ENCODE measurements at places on chromosomes 6 and 20.
A peak's percentile ranks its signal among the peaks of the same experiment; 100 is the strongest.

- peak; percentile 22 for DNase-seq
Observed at GRCh38 chr20:43994486-43995100, 79.9 kb downstream of the TOX2 start.

GRCh38 chr6:70385901-70386300, 27.4 kb upstream of the FAM135A start:
- DNase-seq, result no peak

DNA sequence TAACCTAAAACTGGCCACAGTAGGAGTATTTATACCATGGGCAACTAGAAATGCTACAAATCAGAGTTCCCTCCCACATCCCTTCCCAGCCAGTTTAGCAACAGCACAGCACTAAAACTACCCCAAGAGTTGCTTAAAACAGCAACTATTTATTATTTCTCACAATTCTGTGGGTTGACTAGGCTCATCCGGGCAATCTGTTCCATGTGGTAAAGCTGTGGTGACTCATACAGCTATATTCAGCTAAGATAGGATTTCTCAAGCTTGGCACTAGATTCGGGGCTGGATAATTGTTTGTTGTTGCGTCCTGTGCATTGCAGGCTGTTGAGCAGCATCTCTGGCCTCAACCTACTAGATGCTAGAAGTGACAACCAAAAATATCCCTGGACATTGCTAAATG, 8.6 kb upstream of the HECA start:
- DNase-seq, result peak; percentile 95

DNA sequence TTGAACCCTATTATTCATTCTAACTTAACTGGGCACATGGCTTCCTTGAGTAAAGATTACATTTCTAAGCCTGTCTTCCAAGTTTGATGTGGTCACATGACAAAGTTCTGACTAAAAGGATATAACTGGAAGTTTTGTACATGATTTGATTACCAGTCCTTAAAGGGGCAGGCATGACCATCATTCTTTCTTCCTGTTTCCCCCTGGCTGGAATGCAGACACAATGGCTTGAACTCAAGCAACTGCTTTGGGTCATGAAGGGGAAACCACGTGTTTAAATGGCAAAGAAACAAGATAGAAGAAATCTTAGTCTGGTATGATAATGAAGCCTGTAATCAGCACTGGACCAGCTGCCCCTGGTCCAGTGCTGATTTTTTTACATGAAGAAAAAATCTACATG, 15.6 kb upstream of the SHLD1 start:
- no peak for DNase-seq

DNA sequence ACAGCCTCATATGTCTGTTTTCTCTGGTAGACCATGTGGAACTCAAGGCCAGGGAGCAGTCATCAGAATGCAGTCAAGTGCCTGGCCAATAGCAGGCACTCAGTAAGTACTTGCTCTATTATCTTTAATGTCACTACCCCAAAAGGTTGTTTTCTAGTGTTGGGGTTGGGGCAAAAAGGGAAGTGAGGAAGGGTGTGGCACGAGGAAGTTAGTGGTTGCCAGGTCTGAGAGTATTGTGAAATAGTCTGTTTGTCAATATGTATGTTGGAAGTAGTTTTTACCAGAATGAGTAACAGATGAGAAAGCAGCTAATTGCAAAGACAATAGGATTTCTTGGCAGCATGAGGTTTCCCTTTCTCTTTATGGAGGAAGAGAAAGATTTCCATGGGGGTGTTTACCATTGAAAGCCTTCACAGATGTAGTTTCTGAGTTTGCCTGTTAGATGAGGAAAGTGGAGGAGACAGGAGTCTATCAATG, 59.5 kb upstream of the ARMH2 start:
- peak; percentile 69 for DNase-seq

- peak; percentile 20 for DNase-seq
Observed at GRCh38 chr6:135334169-135334568, 153.1 kb downstream of the MYB start.

DNA sequence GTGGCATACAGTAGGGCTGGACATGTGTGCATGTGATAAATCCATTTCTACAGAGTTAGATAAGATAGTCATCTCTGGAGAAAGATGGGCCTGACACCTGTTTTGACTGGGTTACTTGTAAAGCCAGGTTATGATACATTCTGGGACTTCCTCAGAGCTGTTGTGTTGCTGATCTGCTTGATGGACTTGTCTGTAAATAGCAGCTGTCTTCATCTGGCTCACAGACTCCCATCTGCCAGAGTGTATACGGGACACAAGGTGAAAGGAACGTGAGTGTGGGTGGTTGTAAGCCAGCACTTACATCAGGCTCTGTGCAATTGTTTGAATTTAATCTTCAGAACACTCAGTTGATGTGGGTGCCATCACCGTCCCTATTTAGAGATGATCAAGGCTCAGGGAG, 49.8 kb downstream of the ZDHHC14 start:
- DNase-seq, result no peak

GRCh38 chr20:1381753-1382591, 10.9 kb downstream of the FKBP1A start:
- DNase-seq, result peak; percentile 56

GRCh38 chr6:93350774-93351173, 68.6 kb downstream of the EPHA7 start:
- DNase-seq, result no peak

- peak; percentile 98 for DNase-seq
Observed at GRCh38 chr6:148407372-148407771, 64.7 kb downstream of the SASH1 start.

DNA sequence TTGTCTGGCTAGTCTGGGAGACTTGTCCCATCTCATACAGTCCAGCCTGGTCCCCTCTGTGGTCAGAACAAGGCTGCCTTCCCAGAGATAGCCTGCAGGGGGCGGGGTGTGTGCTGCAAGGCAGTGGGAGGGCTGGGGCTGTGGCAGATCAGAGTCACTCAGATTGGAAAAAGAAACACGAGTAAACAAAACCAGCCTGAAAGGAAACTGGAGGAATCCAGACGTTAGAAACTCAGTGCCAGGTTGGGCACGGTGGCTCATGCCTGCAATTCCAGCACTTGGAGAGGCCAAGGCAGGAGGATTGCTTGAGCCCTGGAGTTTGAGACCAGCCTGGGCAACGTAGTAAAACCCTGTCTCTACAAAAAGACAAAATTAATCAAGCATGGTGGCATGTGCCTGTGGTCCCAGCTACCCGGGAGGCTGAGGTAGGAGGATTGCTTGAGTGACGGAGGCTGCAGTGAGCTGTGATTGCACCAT, 20.2 kb downstream of the LEMD2 start:
- DNase-seq, result peak; percentile 85

DNA sequence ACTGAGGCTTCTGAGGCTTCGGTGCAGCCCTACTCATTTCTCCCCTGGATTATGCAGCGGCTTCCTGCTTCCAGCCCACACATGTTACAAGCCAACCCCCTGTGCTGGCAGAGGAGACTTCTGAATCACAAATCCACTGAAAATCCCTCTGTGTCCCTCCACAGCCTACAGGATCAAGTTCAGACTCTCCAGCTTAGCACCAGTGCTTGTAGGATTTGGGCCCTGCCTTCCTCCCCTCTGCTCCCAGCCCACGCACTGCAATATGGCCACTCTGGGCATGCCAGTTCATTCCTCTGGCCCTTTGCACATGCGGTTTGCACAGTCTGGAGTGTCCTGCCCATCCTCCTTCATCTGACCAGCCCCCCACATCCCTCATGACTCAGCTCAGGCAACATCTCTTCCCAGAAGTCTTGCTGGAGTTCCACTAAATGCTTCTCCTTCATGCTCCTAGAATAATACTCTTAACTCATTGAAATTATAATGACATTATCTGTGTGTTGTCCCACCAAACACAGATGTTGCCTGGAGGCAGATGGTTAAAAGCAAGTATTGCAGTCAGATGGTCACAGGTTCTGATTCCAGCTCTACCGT, 15.9 kb upstream of the MDGA1 start:
- peak; percentile 80 for DNase-seq

GRCh38 chr20:10634683-10635411, 39.0 kb downstream of the JAG1 start:
- DNase-seq, result peak; percentile 54

- DNase-seq, result no peak
Observed at GRCh38 chr6:137019476-137020272, 25.1 kb downstream of the IL20RA start.

GRCh38 chr6:32554116-32554965, 24.3 kb upstream of the HLA-DRB5 start:
- DNase-seq, result no peak

GRCh38 chr6:36765594-36766398, 68.2 kb downstream of the RAB44 start:
- peak; percentile 79 for DNase-seq

DNA sequence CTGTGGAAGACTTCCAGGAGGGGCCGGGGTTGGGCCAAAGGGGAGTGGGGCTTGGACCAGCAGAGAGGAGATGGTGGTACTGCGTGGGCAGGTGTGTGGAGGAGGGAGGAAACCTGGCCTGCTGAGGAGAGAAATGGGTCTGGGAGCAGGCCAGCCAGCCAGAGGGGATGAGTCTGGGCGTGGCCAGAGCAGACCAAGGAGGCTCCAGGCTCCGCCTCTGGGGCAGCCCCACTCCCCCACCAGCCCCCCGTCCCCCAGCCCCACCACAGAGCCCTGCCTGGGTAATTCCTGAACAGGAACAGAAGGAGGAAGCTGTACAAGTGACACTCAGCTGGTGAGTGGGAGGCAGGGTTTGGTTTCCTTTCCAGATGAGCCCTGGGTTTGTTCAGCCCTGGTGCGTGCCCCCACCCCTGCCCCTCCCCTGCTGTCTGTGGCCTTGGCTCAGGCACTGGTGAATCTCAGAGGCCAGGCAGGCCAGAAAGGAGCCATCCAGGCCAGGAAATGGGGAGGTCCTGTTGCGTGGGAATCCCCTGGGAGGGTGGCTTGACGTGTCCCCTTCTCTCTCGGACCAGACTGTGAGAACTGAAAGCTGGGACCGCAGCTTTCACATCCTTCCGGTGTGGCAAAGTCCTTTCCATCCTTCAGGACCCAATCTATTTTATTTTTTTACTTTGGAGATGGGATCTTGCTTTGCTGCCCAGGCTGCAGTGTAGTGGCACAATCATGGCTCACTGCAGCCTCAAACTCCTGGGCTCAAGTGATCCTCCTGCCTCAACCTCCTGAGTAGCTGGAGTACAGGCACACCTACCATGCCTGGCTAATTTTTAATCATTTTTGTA, 9.4 kb upstream of the SRC start:
- DNase-seq, result peak; percentile 61

- no peak for DNase-seq
Observed at GRCh38 chr20:18808712-18809111, 4.9 kb upstream of the SCP2D1 start.

DNA sequence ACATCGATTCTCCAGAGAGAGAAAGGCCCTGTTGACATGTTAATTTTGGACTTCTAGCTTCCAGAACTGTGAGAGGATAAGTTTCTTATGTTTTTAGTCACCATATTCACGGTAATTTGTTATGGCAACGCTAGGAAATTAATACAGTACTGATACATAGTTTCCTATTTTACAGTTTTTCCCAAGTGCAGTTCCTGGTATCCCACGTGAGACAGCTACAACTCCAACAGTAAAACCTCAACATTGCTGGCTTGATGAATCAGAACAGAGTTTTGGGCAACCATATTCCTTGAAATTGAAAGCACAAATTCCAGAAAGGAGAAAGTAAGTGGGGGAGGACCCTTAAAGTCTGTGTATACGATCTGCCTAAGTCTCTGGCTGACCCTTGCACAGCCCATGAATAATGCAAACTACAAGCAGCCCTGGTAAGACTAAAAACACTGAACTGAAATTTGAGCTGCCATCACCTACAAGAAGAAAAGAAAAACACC, 505.1 kb upstream of the NRSN1 start:
- DNase-seq, result no peak
